ENCODE measurements at places on chromosomes 6 and 20.
A peak's percentile ranks its signal among the peaks of the same experiment; 100 is the strongest.

DNA sequence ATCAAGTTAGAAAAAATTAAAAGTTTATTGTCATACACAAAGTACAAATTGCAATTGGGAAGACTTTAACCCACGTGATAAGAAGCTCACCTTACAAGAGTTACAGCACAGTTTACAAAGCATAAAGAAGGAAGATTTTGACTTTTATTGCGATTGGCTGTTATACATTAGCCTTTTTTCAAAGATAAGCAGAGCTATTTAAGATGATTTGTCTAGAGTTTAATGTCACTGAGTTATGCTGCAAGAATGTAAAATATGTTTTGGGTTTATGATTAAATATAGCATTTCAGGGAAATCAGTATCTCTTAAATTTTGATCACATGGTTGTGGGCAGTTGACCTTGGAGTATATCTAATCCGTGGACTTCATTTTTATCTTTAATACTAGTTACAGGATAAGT, 664.2 kb upstream of the PTCHD4 start:
- DNase-seq, result peak; percentile 4

DNA sequence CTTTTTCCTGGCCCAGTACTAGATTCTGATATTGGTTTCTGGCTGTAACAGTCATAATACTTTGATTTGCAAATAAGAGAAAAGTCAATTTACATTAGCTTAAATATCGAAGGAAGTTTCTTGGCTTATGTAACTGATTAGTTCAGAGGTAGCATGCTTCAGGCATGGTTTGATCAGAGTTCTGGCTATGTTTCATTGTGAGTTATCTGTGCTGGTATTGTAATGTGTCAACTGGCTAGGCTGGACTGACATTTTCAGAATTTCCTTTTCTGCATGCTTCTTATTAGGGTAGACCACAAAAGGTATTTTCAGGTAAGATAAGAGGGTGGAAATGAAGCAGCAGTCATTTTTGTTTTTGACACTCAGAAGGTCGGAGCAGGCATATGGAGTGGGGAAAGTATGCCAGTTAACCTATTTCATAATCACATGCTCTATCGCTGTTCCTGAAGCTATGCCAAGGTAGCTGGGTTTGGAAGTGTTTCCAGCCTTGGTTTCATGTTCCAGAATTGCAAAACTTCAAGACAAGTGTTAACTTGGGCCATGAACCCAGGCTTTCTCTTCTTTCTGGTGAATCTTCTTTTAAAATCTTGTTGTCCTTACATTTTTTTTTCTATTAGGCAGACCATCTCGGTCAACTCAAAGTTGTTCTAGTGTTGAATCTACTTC, 244.9 kb downstream of the DHX35 start:
- no peak for DNase-seq

DNA sequence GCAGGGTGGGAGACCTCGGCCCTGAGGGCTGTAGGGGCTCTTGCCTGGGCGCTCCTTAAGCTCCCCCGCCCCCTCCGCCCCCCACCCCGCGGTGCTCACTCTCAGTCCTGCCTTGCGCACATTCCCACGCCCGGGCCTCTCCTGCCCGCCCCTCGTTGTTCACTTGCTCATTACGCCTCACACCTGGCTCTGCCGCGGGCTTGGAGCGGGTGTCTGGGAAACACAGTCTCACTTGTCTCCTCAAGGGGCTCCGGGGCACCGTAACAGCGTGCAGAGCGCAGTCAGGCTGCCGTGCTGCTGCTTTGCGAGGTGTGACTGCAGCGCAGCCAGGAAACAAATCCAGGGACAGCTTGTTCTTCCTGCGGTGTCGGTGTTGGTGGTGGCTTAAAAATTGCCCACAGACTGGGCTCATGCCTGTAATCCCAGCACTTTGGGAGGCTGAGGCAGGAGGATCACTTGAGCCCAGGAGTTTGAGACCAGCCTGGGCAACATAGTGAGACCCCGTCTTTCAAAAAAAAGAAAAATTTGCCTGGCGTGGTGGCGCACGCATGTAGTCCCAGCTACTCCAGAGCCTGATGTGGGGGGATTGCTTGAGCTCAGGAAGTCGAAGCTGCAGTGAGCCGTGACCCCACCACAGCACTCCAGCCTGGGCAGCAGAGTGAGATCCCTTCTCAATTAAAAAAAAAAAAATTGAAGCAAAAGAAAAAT, 4.6 kb downstream of the NPBWR2 start:
- no peak for DNase-seq

GRCh38 chr20:50521221-50522052, 11.3 kb downstream of the PTPN1 start:
- DNase-seq, result no peak

GRCh38 chr6:56831334-56831733, 123.6 kb upstream of the BEND6 start:
- DNase-seq, result no peak

DNA sequence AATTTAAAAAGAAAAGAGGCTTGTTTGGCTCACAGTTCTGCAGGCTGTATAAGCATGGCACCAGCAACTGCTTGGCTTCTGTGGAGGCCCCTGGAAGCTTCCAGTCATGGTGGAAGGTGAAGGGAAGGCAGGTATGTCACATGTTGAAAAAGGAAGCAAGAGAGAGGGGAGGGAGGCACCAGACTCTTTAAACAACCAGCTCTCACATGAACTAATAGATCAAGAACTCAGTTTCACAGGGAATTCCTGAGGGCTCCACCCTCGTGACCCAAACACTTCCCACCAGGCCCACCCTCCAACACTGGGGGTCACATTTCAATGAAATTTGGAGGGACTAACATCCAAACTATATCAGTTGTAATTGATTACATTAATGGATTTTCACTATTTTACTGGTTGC, 127.9 kb upstream of the MLIP start:
- peak; percentile 63 for DNase-seq
